ENCODE measurements at places on chromosomes 5 and 9. TPM values are rescaled to one million over a fixed set of nuclear protein-coding genes. Genes with fewer than 3 reads are reported as not detected.

DNA sequence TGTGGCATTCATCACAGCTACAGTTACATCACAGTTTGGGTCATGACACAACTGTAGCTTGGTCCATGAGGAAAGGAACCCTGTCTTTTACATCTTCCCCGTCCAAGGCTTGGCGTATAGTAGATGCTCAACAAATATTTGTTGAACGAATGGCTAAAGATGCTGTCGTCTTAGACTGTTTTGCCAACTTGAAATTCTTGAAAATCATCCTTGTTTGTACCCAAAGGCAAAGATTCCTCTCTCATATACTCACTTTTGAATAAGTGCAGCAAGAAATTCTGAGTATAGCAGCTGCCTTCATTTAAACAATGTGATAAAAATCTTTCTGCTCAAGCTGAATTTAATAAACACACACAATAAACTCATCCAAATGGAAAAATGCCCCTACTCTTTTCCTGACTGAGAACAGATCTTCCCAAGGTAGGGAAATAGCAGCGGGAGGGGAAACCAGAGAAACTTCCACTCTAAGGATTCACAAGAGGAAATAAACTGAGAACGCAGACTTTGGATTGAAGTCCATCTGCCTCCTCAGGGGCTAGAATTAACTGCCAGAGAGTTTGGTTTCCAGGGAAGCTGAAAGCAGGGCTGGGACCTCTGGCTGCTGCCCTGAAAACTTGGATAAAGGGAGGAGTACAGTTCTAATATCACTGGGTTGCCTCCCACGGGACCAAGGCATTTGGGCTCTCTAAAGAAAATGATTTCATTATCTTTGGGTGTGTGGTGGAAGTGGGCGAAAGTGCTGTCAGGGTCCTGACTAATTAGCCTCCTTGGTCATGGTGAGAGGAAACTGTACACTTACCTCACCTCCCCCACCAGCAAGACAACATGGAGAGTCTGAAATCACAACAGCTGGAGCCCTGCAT lies 99.1 kb downstream of the DPYSL3 start:
- no peak for DNase-seq

The LCN12 gene
- polyA plus RNA-seq = not detected

DNA sequence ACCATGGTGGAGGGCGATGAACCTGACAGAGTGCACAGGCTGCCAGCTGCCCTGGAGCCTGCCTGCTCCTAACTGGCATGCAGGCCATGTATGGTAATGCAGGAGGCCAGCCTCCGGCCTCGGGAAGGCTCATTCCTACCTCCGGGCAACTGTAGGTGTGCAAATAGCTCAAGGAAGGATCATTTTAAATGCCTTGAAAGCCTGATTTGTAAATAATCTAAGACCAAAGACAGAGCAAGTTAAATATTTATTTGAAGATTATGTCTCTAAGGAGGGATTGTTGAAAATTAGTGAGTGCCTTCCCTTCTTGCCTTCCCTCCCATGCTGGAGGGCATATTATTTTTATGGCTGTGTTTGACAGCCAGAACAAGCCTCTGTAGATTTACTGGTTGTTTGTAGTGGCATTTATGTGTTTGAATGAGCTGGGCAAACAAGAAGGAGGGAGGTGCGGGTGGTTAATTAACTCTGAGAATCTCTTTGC lies 285.7 kb upstream of the TUT7 start:
- DNase-seq = no peak

The PCSK5 gene
- polyA plus RNA-seq = 2.4 TPM

The MATR3 gene
- polyA plus RNA-seq = 66.1 TPM

- DNase-seq = no peak
These were observed 4.2 kb upstream of the FAM163B start for GRCh38 chr9:133613432-133613831.
